ENCODE measurements at places on chromosomes 1 and 21.

- no peak for DNase-seq
Observed at GRCh38 chr1:9835758-9836631, 12.2 kb upstream of the CLSTN1 start.

- DNase-seq = no peak
Observed at GRCh38 chr1:234861024-234861620, 251.1 kb upstream of the IRF2BP2 start.

DNA sequence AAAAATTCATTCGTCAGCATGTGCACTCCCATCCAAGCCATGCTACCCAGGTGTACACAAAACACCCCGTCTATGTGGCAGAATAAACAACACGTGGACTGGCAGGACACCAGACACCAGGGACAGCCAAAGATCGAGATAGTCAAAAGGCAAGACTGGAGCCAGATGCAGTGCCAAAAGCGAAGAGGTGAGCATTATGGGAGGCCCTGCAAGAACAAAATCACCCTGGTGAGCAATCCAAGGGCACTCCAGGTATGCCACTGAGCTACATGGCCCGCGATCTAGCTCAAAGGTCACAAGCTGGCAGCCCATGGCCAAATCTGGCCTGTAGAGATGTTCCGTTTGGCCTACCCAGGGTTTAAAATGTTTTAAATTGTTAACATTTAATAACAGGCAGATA lies 33.7 kb downstream of the PLPP3 start:
- no peak for DNase-seq

DNA sequence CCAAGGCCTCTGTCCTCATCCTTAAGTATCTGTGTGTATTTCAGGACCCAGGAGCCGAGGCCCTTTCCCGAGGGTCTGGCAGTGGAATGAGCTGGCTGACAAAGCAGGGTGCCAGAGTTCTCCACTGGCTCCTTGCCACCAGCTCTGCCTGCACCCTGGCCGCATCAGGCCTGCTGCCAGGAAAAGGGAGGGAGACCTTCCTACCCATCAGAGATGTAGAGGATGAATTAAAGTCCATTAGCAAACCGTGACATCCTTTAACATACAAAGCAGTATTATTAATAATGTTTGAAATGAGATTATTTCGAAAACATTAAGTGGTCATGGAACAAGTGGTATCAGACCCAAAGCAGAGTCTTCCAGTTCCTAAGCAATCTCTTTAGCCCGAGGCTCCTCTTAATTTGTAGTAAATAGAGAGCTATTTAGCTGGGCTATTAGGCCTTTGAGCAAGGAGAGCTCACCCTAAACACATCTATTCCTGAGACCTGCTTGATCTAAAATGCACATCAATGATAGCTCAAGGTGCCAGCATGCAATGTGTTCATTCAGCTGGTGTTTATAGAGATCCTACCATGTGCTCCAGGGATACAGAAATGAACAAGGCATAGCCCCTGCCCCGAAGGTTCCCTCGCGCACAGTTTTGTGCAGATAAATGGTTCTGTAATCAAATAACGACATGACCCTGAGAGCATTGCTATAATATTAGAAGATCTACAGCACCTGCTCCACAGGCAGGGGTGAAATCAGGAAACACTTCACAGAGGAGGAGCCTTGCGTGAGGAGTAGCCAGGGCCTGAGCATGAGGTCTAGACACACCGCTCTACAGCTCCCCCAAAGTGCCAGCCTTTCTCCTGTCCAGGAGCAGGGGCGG lies 44.0 kb downstream of the FAM163A start:
- DNase-seq = no peak

GRCh38 chr1:53416269-53416813 lies 42.9 kb upstream of the DMRTB1 start:
- no peak for DNase-seq

- DNase-seq = no peak
Observed at GRCh38 chr1:9766759-9767442, 56.9 kb downstream of the CLSTN1 start.

DNA sequence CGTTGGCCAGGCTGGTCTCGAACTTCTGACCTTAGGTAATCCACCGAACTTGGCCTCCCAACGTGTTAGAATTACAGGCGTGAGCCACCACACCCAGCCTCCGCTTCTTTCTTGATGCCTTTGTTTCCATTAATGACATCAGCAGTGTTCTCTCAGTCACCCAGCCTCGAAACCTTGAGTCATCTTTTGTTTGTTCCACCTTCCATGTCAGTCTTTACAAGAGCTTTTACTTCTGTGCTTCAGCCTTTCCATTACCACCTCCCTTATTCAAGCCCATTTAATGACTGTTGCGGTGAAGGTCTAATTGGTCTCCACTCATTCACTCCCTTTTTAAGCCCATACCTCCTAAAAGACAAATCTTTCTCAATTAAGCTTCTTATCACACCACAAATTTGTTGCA lies 146.6 kb upstream of the ADGRL2 start:
- DNase-seq = no peak

DNA sequence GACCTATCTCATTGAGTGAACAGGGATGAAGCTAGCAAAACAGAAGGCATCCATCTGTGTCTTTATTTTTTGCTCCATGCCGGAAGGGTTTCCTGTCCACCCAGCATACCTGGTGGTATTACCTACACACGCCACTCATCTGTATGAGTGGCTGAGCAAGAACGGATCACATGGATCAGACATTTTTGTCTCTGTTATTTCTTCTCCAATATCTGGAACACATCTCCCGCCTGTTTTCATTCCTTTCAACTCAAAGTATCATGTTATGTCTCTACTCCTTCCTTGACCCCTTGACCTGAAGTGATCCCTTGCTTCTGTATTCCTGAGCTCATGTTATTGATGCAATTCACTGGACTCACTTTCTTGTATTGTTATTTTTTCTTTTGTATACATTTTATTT lies 24.7 kb downstream of the ADAMTS1 start:
- no peak for DNase-seq

DNA sequence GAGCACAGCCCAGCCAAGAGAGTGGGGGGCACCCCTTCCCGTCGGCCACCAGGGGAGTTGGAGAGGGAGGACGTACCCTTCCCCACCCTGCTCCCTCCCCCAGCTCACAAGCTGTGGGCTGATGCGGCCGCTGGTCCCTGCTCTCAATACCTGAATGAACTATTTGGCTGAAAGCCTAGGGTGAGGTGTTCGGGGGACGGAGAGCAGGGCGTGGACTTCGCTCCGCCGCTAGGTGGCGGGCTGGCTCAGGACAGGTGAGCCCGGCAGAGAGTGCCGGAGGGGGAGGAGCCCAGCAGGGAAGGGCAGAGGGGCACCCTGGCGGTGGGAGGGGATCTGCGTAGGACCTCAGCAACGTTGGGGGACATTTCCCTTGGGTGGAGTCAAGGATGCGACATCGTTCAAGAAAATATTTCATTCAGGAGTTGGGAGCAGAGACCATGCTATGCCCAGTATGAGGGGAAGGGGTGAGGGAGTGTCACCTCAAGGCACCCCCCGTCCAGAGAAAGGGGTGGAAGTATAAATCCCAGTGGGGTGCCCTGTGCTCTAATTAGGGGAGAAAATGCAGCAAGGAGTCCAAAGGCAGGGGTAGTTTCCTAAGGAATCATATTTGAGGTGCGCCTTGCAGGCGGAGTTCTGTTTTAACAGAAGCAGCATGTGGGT lies 12.0 kb upstream of the RHBG start:
- DNase-seq = no peak

DNA sequence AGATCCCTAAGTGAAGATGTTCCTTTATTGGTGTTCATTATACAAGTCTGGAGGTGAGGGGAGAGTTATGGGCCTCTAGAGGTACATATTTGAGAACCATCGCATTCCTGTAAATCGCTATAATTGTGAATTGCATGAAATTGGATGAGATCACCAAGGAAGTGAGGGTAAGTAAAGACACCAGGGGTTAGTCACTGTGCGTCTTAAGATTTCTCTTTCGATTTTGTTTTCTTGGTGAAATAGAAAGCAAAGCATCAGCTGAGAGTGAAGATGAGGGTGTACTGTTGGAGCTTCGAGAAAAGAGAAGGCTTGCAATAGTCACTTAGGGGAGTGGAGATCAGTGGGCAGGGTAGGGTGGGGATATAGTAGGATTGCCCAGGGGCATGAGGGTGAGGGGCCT lies 82.1 kb downstream of the RAVER2 start:
- DNase-seq = no peak

DNA sequence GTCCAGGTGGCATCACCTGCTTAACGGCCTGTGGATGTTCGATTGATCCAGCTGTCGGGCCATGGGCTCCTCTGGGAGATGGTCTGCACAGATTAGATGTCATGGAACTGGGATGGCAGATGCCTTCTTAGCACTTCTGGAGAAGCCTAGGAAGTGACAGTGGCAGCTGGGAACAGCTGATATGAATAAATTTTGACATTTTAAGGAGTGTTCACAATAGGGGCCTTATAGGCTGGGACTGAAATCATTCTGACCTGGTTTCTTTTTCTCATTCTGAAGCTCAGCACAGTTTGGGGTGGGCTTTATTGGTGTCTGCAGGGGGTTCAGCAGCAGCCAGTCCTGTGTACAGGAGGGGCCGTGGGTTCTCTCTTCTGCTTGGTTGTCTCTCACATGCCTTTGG lies 175.3 kb downstream of the CACNA1E start:
- DNase-seq = no peak

DNA sequence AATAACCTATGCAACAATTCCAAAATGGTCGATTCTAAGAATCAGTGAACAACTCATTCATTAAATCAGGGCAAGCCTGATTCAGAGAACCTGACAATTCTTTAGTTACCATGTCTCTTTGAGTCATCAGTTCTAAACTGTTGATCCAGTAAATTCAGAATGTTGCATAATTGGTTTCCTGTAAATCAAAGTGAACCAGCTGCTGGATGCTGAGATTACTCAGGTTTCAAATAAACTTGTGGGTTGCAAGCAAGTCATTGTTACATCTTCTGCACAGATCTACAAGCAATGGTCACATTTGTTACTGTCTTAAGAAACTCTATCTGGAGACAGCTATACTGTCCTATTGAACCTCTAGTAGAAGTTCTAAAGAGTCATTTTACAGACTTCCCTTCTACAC lies 16.5 kb downstream of the PLA2G2D start:
- no peak for DNase-seq

- DNase-seq = no peak
Observed at GRCh38 chr1:206427291-206427690, 43.0 kb upstream of the IKBKE start.
